ENCODE measurements at places on chromosomes 12 and 14.

DNA sequence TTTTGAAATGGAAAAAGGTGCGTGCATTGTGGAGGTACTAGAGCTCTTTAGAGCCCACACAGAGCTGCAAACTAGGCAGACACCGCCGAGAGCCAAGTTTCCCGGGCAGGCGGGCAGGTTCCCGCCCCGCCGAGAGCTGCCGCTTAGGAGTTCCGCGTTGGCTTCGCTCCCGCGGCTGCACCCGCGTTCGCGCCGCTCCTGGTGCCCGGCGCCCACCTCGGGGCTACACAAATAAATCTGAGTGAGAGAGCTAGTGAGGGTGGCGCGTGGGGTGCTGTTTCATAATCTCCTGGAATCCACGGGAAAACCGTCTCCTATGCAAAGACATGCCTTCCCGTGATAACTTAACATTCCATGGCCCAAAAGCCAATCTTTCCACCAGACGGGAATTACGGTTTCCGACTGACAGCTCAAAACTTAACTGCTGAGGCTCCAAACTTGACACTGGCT is 645 bp downstream of the KITLG start:
- H3K4me1 ChIP-seq, result peaks cover 45% of the 10 kb centered on the region
- H3K4me3 ChIP-seq, result peak overlapping the region; percentile 97
- DNase-seq, result no peak
- H3K27ac ChIP-seq, result peak overlapping the region; percentile 77

GRCh38 chr12:78189656-78190055 is 359.0 kb downstream of the NAV3 start:
- H3K4me3 ChIP-seq, result no peak overlapping the region
- H3K36me3 ChIP-seq, result peaks cover 75% of the 10 kb centered on the region
- H3K27me3 ChIP-seq, result peaks cover 2% of the 10 kb centered on the region
- no peak for DNase-seq
- H3K4me1 ChIP-seq, result peaks cover 85% of the 10 kb centered on the region

DNA sequence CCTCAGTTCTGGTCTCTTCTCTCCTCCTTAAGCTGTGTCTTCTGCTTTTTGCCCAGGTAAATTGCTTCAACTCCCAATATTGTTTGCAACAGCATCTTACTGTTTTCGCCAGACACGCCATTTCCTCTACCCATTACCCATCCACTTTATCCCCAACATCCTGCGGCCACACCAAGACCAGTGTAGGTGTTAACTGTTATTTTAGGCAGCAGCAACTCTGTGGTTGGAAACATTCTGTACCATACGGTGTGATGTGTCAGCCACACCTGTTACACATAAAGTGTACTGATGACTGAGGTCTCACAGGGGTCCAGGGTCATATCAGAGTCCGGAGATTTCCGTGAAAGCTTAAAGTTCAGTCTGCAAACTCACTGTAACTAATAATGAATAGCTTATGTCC is 21.8 kb upstream of the KLRD1 start:
- no peak overlapping the region for H3K27ac ChIP-seq
- no peak for DNase-seq
- no peaks in the 10 kb centered on the region for H3K36me3 ChIP-seq
- no peaks in the 10 kb centered on the region for H3K4me1 ChIP-seq
- H3K27me3 ChIP-seq, result peaks cover 2% of the 10 kb centered on the region

- H3K4me3 ChIP-seq, result no peak overlapping the region
- no peaks in the 10 kb centered on the region for H3K4me1 ChIP-seq
- no peaks in the 10 kb centered on the region for H3K36me3 ChIP-seq
- no peak overlapping the region for H3K27ac ChIP-seq
- H3K27me3 ChIP-seq, result no peaks in the 10 kb centered on the region
- no peak for DNase-seq
Measured at GRCh38 chr12:44837114-44837755, 38.9 kb downstream of the NELL2 start.

DNA sequence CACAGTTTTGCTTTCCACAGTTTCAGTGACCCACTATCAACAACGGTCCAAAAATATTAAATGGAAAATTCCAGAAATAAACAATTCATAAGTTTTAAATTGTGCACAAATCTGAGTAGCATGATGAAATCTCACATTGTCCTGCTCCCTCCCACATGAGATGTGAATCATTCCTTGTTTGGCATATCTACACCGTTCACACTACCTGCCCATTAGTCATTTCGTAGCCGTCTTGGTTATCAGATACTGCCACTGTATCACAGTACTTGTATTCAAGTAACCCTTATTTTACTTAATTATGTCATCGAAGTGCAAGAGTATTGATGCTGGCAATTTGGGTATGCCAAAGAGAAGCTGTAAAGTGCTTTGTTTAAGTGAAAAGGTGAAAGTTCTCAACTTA is 145.3 kb downstream of the SLC5A8 start:
- no peak overlapping the region for H3K4me3 ChIP-seq
- H3K4me1 ChIP-seq, result no peaks in the 10 kb centered on the region
- H3K27ac ChIP-seq, result no peak overlapping the region
- H3K27me3 ChIP-seq, result no peaks in the 10 kb centered on the region
- no peak for DNase-seq

DNA sequence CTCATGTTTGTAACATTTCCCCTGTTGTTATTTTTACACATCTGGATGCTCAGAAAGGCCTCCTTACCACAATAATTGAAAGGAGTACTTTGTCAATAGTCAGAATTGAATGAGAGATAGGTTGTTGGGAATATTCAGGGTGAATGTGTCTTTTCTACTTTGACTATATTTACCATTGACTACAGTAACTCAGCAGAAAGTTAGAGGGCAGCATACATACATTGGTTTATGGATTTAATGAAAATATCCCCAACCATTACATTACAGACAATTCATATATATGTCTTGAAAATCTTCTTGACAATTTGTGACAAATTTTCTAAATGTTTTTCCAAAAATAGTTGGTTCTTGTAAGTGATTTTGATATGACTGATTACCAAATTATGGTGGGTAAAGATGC is 97.7 kb downstream of the NTS start:
- H3K27me3 ChIP-seq, result no peaks in the 10 kb centered on the region
- H3K4me3 ChIP-seq, result no peak overlapping the region
- DNase-seq, result no peak
- no peaks in the 10 kb centered on the region for H3K4me1 ChIP-seq
- H3K27ac ChIP-seq, result no peak overlapping the region
- no peaks in the 10 kb centered on the region for H3K36me3 ChIP-seq

GRCh38 chr12:98121963-98122362 is 393.4 kb upstream of the TMPO start:
- no peak overlapping the region for H3K4me3 ChIP-seq
- DNase-seq, result no peak
- H3K27me3 ChIP-seq, result no peaks in the 10 kb centered on the region
- H3K36me3 ChIP-seq, result no peaks in the 10 kb centered on the region

- H3K27ac ChIP-seq, result no peak overlapping the region
- H3K27me3 ChIP-seq, result peaks cover 9% of the 10 kb centered on the region
- H3K36me3 ChIP-seq, result no peaks in the 10 kb centered on the region
- DNase-seq, result no peak
Measured at GRCh38 chr14:70759398-70759797, 49.9 kb downstream of the MAP3K9 start.

- no peak overlapping the region for H3K27ac ChIP-seq
- peaks cover 30% of the 10 kb centered on the region for H3K4me1 ChIP-seq
- no peaks in the 10 kb centered on the region for H3K36me3 ChIP-seq
- no peak overlapping the region for H3K4me3 ChIP-seq
Measured at GRCh38 chr12:64665514-64665913, 55.2 kb downstream of the RASSF3 start.

GRCh38 chr12:31206038-31206670 is 119.8 kb downstream of the SINHCAF start:
- H3K27ac ChIP-seq, result no peak overlapping the region
- no peak overlapping the region for H3K4me3 ChIP-seq
- H3K36me3 ChIP-seq, result no peaks in the 10 kb centered on the region
- H3K27me3 ChIP-seq, result peaks cover 7% of the 10 kb centered on the region
- no peaks in the 10 kb centered on the region for H3K4me1 ChIP-seq

- no peak overlapping the region for H3K4me3 ChIP-seq
- H3K27me3 ChIP-seq, result peaks cover 1% of the 10 kb centered on the region
- no peak overlapping the region for H3K27ac ChIP-seq
- DNase-seq, result no peak
- peaks cover 64% of the 10 kb centered on the region for H3K4me1 ChIP-seq
Measured at GRCh38 chr14:54695196-54695595, 128.3 kb downstream of the SAMD4A start.

DNA sequence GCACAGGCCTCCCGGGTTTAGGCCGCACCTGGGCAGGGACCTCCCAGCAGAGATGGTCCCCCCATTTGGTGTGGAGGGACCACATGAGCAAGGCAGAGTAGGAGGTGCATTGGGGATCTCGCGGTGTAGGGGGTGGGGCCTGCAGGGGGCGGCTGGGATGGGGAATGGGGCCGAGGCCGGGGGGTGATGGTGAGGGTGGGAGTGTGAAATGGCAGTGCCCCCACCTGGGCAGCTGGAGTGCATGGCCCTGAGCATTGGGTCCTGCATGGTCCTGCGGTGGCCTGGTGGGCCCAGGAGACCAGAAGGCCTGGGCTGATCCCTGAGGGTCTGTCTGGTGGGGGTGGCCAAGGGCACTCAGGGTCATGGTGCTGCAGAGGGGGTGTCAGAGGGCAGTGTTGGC is 111.8 kb downstream of the KIF26A start:
- H3K27ac ChIP-seq, result no peak overlapping the region
- no peaks in the 10 kb centered on the region for H3K4me1 ChIP-seq
- DNase-seq, result no peak
- H3K4me3 ChIP-seq, result no peak overlapping the region

- H3K4me1 ChIP-seq, result peaks cover 3% of the 10 kb centered on the region
- H3K27ac ChIP-seq, result no peak overlapping the region
- no peaks in the 10 kb centered on the region for H3K36me3 ChIP-seq
- H3K4me3 ChIP-seq, result no peak overlapping the region
Measured at GRCh38 chr12:54294152-54294952, 6.5 kb downstream of the NFE2 start.

DNA sequence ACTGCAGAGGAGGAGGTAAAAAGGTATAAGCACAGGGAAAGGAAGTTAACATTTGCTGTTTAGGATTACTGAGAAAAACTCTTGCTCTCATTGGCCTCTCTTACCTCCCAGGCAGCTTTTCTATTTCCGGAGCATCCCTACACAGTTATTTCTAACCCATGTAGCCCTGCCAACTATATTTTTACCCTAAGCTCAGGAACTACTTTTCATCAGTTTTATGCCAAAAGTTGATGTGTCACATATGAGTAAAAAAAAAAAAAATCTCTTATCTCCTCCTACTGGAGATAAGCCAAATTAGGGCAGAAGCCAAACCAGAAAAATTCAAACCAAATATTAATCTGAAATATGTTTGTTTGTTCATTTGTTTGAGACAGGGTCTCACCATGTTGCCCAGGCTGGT is 34.4 kb upstream of the PSMA6 start:
- H3K36me3 ChIP-seq, result peaks cover 7% of the 10 kb centered on the region
- H3K27me3 ChIP-seq, result no peaks in the 10 kb centered on the region
- peak overlapping the region; percentile 34 for H3K27ac ChIP-seq

DNA sequence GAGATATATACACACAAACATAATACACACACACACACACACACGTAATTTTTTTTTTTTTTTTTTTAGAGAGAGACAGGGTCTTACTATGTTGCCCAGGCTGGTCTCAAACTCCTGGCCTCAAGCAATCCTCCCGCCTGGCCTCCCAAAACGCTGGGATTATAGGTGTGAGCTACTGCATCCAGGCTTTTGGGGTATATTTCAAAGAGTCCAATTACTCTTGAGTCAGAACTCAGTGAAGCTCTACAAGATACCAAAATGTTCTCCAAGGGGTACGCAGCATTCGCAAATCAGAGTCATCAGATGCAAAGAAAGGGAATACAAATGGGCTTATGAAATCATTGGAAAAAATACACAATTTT is 54.0 kb downstream of the PHLDA1 start:
- H3K27ac ChIP-seq, result peak overlapping the region; percentile 99
- no peaks in the 10 kb centered on the region for H3K36me3 ChIP-seq
- peak overlapping the region; percentile 80 for H3K4me3 ChIP-seq
- H3K4me1 ChIP-seq, result peaks cover 62% of the 10 kb centered on the region

DNA sequence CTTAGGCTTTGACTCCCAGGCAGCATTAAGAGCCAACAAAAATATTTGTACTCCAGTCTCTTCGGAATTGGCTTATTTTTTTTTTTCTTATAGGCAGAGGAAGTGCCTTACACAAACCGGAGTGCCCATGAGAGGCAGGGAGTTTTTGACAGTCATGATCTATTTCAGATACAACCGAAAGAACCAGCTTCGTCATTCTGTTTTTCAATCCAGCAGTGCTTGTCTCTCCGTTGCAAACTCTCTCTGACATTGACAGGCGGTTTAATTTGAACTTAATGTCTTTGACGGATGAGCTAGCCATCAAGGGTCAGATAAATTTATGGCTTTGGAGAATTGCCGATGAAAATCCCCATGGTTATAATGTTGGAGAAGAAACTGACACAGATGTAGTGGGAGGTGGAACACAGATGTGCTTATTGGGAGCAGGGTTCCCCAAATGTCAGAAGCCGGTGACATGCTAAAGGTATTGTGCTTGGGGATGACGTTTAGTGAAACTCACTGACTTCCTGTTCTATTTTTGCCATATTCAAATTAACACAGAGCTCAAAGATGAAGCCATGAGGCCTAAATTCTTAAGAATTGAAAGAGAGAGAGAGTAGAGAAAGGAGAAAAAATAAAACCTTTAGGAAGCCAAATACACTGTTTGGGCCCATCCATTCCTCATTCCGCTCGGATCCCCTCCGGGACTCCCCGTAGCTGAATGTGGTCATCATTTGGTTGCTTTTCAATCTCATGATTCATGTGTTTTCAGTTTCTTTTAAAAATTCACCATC is 59.7 kb downstream of the PLXNC1 start:
- no peak for DNase-seq
- no peak overlapping the region for H3K27ac ChIP-seq
- no peak overlapping the region for H3K4me3 ChIP-seq
- H3K27me3 ChIP-seq, result peaks cover 19% of the 10 kb centered on the region

- H3K36me3 ChIP-seq, result no peaks in the 10 kb centered on the region
- peaks cover 8% of the 10 kb centered on the region for H3K4me1 ChIP-seq
- peaks cover 17% of the 10 kb centered on the region for H3K27me3 ChIP-seq
- no peak overlapping the region for H3K4me3 ChIP-seq
- no peak overlapping the region for H3K27ac ChIP-seq
Measured at GRCh38 chr12:96120359-96121100, 73.6 kb upstream of the ELK3 start.

DNA sequence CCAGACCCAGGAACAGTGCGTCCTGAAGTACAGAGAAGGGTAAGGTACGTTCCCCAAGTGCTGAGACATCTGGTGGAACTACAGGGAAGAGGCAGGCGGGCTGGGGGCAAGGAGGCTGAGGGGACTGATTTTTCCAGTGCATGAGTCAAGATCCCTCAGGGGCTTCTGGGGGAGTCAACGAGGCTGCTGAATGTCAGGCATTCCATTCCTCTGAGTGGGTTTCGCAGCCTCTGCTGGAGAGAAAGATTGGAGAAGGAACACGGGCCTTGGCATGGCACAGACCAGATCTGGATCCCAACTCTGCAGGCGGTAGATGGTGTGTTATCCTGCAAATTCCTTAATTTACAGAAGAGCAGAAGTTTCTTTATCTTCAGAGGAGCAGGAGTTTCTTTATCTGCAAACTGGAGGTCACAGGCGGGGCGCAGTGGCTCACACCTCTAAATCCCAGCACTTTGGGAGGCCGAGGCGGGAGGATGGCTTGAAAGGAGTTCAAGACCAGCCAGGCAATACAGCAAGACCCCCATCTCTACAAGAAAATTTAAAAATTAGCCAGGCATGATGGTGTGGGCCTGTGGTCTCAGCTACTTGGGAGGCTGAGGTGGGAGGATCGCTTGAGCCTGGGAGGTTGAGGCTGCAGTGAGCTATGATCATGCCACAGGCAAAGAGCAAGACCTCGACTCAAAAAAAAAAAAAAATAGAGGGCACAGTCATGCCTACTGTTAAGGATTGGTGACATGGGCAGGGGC is 132.6 kb upstream of the MAP1LC3B2 start:
- DNase-seq, result peak; percentile 99
- peak overlapping the region; percentile 87 for H3K27ac ChIP-seq
- H3K36me3 ChIP-seq, result peaks cover 7% of the 10 kb centered on the region
- peak overlapping the region; percentile 70 for H3K4me3 ChIP-seq
- peaks cover 42% of the 10 kb centered on the region for H3K4me1 ChIP-seq
